Left renal pelvis (tissue), 4 donors: ENCODE measurements at places on chromosomes 1 and 21. TPM values are rescaled to one million over a fixed set of nuclear protein-coding genes. Genes with fewer than 3 reads are reported as not detected.

Gene CFHR1
- 0.60 TPM for polyA plus RNA-seq

Gene DCST2
- 1.8 TPM for polyA plus RNA-seq

Gene SPAG17
- 8.3 TPM for polyA plus RNA-seq

Gene S100A1
- polyA plus RNA-seq: 22.4 TPM

Gene SLC25A34
- polyA plus RNA-seq: 2.3 TPM

Gene OR2L8
- polyA plus RNA-seq: not detected

Gene PPFIA4
- polyA plus RNA-seq: 6.1 TPM

Gene SEMA6C
- polyA plus RNA-seq: 18.8 TPM

Gene AADACL4
- 1.8 TPM for polyA plus RNA-seq

Gene TMEM82
- polyA plus RNA-seq: 5.1 TPM

Gene LCE2C
- polyA plus RNA-seq: not detected

Gene ALX3
- not detected for polyA plus RNA-seq

Gene TMEM200B
- 17.0 TPM for polyA plus RNA-seq

Gene CADM3
- polyA plus RNA-seq: 11.4 TPM

Gene OR2G2
- not detected for polyA plus RNA-seq

Gene ALG14
- polyA plus RNA-seq: 12.9 TPM
